ENCODE measurements at places on chromosomes 13 and 19.

GRCh38 chr19:17830567-17831418 lies 9.5 kb upstream of the INSL3 start:
- peak; percentile 35 for DNase-seq

DNA sequence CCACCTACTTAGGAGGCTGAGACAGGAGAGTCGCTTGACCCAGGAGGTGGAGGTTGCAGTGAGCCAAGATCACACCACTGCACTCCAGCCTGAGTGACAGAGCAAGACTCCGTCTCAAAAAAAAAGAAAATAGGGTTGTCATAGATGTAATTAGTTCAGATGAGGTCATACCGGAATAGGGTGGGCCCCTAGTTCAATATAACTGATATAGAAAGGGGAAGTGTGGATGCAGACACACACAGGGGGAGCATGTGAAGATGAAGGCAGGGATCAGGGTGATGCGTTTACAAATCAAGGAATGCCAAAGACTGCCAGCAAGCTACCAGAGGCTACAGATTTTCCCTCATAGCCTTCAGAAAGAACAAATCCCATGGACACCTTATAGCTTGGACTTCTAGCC lies 24.3 kb upstream of the EEF1AKMT1 start:
- no peak for DNase-seq

GRCh38 chr19:58409010-58409790 lies 751 bp downstream of the ZNF584 start:
- no peak for DNase-seq

DNA sequence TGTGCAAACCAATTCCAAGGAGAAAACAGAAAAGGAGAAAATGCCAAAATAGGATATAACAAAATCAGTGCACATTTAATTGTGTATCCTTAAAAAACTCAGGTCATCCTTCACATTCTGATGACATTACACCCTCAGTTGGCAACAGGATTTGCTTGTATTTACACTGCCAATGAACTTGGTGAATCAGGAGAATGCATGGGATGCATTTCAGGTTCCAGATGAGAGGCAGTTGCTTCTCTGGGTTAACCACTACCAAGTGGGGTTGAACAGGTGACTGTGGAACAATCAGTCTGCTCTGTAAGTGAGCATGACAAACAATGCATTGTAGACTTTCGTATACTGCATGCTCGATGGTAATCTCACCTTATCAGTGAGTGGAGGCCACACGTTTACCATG lies 79.1 kb downstream of the STARD13 start:
- DNase-seq: no peak

DNA sequence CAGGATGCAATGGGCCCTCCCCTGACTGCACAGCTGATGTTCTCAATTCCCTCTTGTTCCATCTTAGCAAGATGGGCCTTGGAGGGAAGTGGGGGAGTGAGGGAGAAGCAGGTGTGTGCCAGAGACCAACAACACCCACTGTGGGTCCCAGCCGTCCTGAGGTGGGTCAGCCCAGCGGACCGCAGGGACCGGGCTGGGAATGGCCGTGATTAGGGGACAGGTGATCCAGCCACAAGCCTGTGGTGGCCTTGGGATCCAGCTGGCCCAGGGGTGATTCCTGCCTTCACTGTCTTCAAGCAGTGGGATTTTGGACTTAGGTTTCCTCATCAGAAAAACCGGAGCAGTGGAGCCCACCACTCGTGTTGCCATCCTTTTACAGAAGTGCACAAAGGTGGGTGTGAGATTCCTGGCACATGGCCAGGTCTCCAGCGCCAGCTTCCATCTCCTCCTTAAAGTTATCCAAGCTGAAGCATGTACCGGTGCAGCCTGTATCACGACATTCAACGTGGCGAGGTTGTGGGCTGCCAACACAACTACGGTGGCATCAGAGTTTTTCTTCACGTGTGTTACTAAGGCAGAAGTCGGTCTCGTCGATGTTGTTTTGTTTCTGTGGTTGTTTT lies 9.0 kb upstream of the ATP11A start:
- DNase-seq: no peak

DNA sequence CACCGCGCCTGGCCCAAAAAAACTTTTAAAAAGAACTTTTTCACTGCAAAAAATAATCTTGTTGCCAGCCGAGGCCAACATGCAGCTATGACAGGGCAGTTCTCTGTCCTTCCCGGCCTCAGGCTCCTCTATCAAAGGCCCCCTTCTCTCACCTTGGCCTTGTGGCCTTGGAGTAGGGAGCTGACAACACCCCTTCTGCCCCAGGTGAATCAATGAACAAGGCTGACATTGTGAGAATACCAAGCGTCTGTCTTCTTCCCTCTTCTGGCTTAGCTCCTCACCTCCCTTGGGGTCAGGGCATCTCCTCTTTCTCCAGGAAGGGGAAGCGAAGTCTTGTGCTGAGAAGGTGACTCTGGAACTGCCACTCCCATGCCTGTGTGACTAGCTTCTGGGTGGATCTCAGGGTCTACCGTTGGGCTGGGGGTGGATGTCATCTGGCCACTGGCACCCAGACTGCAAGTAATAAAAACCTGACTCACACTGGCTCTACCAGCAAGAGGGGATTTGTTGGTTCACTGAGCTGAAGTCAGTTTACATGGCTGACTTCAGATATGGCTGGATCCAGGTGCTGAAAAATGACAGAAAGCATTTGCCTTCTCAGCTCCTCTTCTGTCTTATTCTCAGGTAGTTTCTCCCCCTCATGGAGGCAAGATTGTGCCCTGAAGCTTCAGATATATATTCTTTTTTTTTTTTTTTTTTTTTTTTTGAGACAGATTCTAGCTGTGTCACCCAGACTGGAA lies 6.3 kb downstream of the C19orf38 start:
- DNase-seq: no peak

DNA sequence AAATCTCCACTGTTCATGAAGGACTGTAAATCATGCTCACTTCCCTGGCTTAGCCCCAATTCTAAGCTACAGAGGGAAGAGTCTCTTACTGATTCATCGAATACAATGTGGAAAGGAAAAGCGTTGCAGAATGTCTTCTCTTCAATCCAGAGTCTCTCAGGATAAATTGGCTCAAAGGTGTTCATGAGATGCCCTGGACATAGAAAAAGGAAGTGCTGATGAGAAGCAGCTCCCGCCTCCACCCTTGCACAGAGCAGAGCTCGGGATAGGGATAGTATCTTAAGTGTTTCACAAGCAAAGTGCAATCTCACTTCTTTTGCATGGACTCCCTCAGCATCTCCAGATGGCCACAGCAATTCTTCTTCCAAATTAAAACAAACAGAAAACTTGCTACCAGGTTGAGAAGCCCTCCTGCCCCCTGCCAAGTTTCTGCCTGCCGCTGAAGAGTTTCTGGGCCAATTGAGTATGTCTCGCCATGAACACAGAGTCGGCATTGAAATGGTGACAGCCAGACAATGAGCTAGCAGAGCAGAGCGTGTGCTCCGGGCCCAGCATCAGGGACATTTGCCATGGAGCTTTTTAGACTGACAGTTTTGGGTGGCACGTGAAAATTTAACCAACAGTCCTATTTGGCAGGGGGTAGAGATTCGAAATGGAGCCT lies 85.7 kb downstream of the C13orf42 start:
- no peak for DNase-seq

- no peak for DNase-seq
Measured at GRCh38 chr13:22369840-22370239, 699.0 kb downstream of the FGF9 start.

DNA sequence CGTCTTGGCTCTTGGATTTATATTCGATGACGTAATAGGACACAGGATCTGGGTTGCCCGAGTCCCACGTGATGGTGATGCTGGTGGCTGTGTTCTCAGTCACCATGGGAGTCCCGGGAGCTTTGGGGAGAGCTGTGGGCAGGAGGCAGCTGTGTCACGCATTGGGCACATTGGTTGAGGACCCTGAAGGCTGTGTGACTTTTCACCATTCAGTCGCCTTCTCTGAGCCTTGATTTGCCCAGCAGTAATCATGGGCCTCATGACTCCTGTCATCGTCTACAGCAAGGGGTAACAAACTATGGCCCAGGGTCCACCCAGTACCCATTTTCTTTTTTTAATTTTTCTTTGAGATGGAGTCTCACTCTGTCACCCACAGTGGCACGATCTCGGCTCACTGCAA lies 96.3 kb downstream of the PTPRS start:
- no peak for DNase-seq

GRCh38 chr13:41384749-41385503 lies 72.4 kb upstream of the RGCC start:
- no peak for DNase-seq

GRCh38 chr19:42115705-42116104 lies 16.5 kb downstream of the POU2F2 start:
- DNase-seq: no peak

DNA sequence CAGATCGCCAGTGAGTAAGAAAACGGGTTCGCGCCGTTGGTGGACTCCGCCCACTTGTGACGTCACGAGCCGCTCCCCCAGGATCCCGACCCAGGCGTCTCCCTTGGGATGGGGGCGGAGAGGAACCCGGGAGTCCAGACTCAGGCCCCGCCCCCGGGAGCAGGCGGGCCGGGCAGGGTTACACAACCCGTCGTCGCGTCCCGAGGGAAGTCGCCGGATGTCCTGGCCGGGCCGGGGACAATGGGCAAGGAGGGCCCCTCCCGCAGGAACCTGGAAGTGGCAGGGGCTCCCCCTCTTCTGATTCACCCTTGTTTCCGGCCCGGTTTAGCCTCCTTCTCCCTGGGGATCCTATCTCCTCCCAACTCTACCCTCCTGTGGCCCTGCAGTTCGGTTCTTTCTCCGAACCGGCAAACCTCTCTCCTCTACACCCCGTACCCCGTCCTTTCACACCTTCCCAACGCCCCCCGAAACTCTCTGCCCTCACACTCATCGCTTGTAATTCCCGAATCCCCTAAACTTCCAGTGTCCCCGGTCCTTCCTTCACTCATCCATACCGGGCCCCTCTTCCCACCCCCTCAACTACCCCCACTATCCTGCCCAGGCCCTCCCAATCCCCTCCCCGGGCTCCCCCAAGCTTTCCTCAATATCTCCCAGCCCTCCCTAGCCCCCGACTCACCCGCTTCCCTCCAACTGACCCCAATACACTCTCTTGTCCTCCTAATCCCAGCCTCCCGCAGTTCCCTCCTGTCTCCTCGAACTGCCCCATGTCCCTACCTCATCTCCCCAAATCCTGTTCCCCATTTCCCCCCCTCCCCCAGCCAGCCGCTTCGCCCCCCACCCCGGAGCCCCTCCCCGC lies 20.0 kb upstream of the ERCC1 start:
- no peak for DNase-seq

GRCh38 chr13:89602655-89603054 lies 1744.8 kb upstream of the MIR17HG start:
- DNase-seq: no peak

DNA sequence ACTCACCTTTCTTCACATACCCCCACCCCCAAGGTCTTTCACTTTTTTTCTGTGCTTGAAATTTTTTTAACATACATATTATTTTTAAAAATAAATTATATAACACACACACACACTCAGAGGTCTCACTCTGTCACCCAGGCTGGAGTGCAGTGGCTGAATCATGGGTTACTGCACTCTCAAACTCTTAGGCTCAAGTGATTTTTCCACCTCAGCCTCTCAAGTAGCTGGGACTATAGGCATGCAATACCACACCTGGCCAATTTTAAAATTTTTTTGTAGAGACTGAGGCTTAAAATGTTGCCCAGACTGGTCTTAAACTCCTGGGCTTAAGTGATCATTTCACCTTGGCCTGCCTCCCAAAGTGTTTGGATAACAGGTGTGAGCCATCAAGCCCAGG lies 32.9 kb upstream of the ZNF429 start:
- no peak for DNase-seq

GRCh38 chr13:32669030-32669646 lies 82.9 kb downstream of the PDS5B start:
- DNase-seq: peak; percentile 26

GRCh38 chr13:95367309-95367843 lies 66.1 kb upstream of the ABCC4 start:
- DNase-seq: no peak

GRCh38 chr13:73335210-73335609 lies 276.4 kb downstream of the KLF5 start:
- no peak for DNase-seq

DNA sequence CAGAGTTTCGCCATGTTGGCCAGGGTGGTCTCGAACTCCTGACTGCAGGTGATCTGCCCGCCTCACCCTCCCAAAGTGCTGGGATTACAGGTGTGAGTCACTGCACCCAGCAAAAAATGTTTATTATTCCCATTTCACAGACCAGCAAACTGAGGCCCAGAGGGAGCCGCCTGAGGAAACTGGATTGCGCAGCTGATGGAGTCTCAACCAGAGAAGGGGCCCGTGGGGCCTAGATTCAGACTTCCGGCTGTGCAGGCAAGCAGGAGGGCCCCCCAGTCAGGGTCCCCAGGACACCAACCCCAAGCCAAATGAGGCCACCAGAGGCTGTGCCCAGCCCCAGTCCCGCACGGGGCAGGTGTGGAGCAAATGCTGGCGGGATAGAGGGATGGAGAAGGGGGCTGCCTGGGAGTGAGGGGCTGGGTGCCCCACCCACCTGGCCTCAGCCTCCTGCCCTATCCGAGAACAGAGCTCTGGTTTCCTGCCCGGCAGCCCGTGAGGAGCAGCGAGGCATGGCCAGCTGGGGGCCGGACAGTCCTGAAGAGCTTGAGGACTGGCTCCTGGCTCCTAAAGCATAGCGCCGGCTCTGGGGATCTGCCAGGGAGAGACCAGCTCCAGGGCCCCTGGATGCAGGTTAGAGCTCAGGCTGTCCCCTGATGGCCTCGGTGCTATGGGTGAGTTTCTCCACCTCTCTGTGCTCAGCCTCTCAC lies 22.0 kb downstream of the MISP start:
- no peak for DNase-seq

GRCh38 chr13:89457977-89458376 lies 1786.8 kb downstream of the SLITRK5 start:
- DNase-seq: no peak

DNA sequence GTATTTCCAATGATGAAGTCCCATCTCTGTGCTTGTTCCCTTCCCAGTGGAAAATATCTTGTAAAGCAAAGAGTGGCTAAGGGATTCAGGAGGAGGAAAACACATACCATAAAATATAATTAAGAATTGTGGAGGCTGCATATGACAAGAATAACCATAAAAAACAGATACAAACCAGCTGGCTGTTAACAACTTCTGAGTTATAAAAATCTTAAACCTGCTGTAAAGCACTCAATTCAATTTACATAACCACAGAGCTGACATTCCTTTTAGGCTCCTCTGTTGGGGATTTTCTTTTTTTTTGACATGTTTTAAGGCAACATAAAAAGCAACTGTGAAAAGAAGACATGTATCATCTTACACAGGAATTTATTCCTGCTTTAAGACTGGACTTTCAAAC lies 207.6 kb downstream of the DACH1 start:
- DNase-seq: no peak

GRCh38 chr19:53333066-53333462 lies 485 bp upstream of the ZNF845 start:
- DNase-seq: no peak
